ENCODE measurements at places on chromosomes 7 and 10.

GRCh38 chr10:62562101-62562500 lies 187.9 kb downstream of the ZNF365 start:
- no peak for DNase-seq

GRCh38 chr10:102410429-102411073 lies 8.0 kb downstream of the PSD start:
- no peak for DNase-seq

DNA sequence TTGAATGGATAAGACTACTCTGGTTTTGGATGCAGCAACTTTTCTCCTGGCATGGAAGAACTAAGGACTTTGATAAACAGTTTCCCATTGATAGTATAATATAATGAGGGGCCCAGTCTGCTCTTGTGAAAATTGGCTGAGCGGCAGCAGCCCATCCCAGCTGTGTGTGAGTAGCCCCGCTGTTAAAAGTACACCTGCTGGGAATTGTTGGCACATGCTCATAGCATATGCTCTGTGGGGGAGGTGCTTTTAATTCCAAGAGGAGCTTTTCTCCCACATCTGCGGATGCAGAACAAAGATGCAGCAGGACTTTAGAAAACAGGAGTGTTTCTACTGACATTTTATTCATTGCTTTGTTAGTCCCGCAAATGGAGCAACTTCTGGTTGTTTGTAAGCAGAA lies 19.0 kb downstream of the SRI start:
- peak; percentile 88 for DNase-seq

DNA sequence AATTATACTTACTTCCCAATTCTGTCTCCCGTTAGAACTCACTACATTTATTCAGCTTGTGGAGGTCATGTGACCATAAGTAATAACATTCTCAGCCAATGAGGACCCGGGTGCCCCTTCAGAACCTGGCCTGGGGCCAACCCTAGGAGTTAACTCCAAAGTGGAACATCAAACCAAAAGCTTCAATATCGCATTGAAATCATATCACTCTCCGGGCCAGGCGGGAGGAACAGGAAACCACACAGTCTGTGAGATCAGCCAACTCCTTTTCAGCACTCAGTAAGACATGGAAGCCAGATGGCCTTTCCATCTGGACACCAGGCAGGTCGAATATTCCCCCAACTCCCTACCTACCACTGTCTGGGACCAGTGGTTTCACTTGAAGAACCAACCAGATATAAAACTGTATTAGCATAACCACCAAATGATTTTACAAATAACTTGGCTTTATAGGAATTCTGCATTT lies 5.5 kb downstream of the CREB3L2 start:
- peak; percentile 77 for DNase-seq

DNA sequence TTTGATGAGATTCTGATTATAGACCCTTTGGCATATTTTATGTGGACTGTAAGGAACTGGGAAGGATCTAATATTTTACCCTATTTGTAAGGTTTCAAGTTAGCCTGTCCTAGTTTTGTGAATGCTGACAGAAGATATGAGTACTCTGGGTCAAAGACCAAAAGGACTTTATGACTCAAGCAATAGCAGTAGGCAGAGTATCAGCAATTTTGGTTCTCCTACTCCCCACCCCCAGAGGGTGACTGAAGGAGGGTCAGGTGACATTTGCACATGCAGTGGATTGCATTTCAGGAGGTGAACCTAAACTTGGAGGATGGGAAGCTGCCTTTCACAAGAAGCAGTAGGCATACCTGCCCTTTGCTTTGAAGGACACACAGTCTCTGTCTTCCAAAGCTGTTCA lies 84.0 kb upstream of the KLF6 start:
- DNase-seq: no peak

DNA sequence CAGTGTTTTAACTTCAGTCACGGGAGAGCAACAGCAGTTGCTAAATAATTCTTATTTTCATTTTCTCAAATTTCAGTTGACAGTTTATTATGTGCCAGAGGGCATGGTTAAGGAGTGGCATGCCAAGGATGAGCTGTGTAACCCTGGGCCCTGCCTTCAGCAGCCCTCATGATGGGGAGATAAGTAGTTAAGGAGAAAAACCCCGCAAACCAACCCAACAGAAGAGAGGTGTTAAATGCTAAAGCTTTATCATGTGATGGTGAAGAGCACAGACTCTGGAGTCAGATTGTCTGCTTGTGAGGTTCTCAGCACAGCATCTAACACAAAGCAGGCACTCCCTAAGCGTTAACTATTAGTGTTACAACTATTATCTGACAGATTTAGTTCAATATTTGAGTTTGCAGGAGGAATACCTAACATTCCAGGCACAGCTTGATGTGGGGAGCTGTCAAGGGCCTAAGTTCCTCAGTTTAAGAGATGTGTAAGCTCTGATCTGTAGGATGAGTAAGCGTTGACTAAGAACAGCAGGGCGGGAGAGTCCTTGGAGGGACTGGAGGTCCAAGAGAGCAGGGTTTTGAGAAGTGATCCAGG lies 29.6 kb downstream of the STAM start:
- DNase-seq: no peak

DNA sequence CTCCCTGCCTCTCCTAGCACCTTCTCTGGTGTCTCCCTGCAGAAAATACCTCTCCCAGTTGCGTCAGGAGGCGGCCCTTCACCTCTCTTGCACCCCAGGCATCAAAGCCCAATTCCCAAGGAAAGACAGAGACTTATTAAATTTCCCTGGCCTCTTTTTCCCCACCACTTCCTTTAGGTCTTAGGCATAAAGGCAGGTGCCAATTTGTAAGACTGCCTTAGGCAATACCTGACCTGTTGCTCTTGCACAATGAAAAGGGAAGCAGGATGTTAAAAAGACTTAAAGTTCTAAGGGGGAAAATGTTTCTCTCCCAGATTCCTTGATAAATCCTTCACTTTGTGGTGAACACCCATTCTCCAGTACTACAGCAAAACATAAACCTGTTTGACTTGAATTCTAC lies 186.7 kb downstream of the SLC25A13 start:
- DNase-seq: no peak

DNA sequence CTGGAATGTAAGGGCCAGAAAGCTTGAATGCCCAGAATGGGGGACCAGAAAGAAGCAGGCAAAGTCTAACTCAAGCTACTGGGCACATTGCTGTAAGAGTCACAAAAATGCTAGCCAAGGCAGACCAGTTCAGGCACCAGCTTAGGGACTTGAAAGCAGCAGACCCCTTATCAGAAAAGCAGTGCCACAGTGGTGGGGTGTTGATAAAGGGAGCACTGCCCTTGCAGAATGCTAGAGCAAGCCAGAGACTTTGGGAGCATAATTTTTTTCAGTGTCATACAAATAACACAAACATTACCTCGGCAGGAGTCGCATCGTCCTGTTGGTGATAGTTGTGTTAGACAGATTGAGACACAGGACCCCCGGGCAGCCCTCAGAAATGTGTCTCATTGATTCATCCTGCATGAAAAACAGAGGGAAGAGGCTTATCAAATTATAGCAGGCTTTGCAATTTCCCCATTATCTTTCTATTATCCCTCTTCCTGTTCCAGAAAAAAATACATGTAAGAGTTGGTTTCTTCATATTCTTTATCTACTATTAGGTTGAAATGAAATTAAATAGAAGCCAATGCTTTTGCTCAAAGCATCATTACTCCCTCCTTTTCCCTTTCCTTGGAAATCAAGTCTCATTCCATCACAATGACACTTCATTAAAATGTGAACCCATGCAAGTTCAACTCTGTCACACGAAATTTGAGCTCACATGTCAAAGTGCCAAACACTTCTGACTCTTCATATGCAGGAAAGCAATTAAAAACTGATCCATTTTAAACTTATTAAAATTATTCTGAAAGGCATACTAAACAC lies 13.4 kb downstream of the LRRC17 start:
- DNase-seq: no peak

DNA sequence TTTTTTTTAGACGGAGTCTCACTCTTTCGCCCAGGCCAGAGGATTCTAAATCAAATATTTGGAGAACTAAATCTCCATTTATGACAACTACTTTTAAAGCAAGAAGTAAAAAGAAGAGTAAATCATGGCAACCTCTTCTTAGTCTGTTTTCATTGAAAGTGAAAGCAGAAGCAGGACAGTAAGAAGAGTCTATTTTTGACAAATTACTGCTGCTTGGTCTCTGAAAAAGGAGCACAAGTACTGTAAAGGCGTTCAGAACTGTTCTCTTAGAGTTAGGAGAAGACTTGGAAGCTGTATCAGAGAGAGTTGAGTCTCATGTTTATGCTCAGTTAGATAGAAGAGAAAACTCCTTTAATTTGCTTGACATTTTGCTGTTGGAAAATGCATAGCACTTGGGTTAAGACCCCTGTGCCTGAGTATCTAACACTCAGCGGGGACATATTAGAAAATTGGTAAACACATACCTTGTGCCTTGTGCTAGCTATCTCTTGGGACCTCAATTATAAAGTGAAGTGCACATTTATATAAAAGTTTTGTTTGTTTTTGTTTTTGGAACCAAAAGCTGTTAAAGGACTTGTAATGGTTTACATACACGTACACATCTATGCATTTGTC lies 433.0 kb downstream of the ANKRD7 start:
- DNase-seq: no peak

DNA sequence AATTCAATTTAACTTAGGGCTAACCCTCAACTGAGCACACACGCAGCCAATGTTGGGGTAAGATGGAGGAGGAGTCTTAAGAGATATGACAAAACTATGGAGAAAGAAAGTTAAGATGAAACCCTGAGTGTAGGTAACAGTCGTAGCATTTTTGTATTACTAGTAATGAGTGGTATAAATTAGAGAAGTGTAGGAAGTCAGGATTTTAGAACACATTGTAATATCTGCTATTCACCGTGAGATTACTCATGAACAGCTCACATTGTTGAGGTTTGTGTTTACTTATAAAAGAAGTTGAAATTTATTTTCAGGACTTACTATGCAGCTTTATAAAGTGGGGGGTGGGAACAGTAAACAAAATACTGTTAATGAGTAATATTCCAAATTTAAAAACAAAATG lies 107.2 kb downstream of the ARHGAP21 start:
- no peak for DNase-seq

DNA sequence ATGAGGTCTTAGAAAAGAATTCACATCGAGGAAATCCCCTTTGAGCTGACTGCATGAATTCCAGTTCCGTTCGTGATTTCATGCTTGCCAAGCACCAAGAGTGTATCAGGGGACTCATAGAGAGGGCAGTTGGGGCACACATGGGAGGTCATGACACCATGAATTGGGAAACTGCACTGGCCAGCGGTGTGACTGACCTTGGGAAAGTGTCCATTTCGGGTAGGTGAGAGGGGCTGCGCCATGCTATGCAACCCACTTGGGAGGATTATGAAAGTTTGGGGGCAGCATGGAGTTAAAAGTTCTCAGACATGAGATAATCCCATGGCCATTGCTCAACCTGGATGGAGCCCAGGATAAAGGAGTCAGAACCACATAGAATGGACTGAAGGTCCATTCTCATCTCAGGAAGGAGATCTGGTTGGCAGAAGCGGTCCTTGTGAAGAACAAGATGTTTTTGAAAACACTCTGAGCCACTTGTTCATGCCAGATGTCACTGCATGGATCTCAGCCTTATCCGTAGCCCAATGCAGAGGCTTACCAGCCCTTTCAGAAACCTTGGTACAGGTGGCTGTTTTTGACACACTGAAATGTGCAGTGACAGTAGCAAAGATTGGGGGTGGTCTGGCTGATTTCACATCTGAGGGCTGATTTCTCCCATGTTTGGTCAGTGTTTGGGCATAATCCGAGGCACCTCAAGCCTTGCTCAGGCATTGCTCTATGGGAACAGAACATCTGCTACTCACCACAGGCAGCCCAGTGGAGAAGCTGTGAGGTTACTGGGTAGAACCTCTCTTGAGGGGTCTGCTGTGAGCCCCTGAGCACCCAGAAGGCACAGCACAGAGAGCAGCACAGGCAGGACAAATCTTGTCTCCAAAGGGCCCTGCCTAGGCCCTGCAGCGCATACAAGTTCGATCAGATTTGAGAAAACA lies 252.3 kb downstream of the CXCL12 start:
- DNase-seq: no peak

GRCh38 chr10:60518745-60519144 lies 129.1 kb upstream of the ANK3 start:
- no peak for DNase-seq

- DNase-seq: no peak
These were observed 919 bp downstream of the SLC29A4 start for GRCh38 chr7:5283421-5284303.

GRCh38 chr7:11579141-11579540 lies 252.9 kb downstream of the THSD7A start:
- no peak for DNase-seq

- DNase-seq: no peak
These were observed 80.9 kb downstream of the ABLIM1 start for GRCh38 chr10:114577133-114577532.

GRCh38 chr10:88048312-88048711 lies 184.9 kb downstream of the PTEN start:
- no peak for DNase-seq

DNA sequence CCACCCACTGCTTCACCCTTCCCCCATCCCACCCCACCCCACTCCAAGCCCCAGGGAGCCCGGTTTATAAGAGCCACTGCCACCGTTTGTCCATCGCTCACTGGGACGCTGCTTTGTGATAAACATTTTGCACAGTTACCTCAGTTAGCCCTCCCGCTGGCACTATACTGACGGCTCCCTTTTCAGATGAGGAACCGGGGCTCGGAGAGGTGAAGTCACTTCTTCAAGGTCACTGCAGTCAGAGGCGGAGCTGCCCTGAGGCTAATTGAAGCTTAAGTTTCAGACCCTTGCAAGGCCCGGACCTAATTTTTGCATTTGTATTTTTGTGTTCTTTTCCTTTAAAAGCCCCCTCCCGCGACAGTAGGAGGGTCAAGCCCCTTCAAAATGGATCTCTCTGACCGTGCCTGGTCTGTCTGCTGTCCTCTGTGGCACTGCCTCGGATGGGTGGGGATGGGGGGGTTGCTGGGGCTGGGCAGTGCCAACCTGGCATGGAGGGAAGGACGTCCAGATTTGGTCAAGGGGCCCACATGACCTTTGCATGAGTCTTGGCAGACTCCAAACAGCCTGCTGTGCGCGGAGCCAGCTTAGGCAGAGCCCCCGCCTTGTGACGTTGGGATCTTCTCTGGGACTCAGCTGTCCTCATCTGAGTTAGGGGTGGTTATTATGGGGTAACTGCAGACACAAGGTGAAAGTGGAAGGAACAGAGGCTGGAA lies 17.7 kb upstream of the NODAL start:
- DNase-seq: no peak

DNA sequence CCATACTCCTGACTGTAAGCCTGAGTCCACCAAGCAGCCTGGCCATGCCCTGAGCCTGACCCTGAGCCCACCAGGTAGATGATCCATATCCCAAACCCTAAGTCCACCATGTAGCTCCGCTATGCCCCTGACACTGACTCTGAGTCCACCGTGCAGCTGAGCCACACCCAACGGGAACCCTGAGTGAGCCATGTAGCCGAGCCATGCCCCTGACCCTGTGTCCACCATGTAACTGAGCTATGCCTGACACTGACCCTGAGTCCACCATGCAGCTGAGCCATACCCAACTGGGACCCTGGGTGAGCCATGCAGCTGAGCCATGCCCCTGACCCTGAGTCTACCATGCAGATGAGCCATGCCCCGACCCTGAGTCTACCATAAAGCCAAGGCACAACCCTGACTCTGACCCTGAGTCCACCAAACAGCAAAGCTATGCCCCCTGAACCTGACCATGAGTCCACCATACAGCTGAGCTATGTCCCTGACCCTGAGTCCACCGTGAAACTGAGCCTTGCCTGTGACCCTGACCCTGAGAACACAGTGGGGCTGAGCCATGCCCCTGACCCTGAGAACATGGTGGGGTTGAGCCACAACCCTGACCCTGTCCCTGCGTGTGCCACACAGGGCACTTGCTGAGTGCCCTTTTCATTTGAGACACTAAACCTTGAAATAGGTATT lies 299.8 kb downstream of the TNS3 start:
- no peak for DNase-seq

- DNase-seq: no peak
These were observed 932.4 kb upstream of the LRRTM3 start for GRCh38 chr10:65993451-65993850.
